ENCODE measurements at places on chromosomes 13 and 19. TPM values are rescaled to one million over a fixed set of nuclear protein-coding genes. Genes with fewer than 3 reads are reported as not detected.

DNA sequence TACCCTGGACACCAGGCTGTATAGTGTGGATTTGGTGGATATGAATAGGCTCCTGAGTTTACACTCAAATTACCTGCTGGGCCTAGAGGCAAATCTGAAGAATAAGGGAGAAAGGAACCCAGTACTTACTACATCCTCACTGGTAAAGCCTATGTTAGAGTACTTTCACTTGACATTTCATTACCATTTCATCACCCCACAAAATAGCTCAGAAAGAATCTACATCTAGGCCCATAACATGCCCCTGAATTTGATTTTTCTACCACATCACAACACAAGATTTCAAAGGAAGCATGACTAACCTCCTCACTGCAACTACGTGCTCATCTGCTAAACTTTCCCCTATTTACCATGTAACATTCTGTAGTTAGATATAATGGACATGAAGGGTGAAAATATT lies 43.3 kb downstream of the VWA8 start:
- no peak for DNase-seq

GRCh38 chr13:43022934-43023288 lies 475 bp upstream of the DNAJC15 start:
- no peak for DNase-seq

DNA sequence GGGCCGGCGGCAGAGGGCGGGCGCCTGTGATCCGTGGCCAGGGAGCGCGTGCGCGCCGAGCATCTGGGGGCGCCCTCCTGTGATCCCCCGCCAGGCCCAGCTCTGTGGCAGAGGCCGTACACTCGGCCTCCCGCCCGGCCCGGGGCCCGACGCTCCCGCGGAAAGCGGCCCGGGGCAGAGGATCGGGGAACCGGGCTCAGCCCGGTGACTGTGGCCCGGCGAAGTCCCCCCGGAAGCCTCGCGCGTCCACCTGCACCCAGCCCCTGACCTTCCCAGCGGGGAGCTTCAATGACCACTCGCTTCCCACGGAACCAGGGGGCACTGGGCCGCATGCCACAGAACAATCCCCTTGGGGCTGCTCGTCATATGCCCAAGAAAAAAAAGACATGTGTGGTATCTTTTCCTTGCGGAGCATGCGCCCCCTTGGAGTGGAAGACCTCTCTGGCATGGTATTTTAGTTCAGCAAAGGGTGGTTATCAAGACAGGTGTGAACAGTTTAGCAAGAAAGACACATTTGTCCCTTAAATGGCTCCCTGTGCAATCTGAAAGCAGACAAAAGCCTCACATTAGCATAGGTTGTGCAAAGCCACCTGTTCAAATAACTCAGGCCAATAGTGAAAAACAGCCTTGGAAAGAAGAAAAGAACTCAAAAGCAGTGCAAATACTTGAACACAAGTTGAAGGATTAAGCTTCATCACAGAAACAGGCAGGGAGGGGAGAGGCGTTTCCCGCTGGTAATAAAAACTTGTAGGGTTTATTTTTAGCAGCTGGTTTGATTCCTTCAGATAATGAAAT lies 290.9 kb upstream of the SOX21 start:
- peak; percentile 20 for DNase-seq

- DNase-seq, result no peak
These were observed 46.3 kb downstream of the SOX21 start for GRCh38 chr13:94666065-94666464.

GRCh38 chr19:55836340-55836739 lies at the start of gene NLRP4:
Gene NLRP4 (plus strand): TSS chr19:55836540. CDS start chr19:55852081, 15,541 bp downstream.
- no peak for DNase-seq

- DNase-seq, result no peak
These were observed 2.9 kb downstream of the NOTCH3 start for GRCh38 chr19:15197942-15198341.

GRCh38 chr19:17337675-17338432 lies 501 bp downstream of the GTPBP3 start:
- DNase-seq, result no peak

DNA sequence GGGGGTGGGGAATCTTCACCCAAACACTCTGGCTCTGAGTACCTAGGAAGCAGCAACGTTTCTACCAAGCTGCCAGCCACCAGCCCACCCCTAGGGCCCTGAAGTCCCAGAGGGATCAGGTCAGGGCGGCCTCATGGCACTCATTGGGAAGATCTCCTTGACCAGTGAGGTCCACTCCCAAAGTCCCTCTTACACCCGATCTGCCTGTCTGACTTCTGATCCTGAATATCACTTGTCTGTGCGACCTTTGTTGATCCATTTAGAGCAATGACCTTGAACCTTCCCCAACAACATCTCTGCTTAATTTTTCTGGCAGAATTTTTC lies 2.1 kb upstream of the GNA15 start:
- no peak for DNase-seq

DNA sequence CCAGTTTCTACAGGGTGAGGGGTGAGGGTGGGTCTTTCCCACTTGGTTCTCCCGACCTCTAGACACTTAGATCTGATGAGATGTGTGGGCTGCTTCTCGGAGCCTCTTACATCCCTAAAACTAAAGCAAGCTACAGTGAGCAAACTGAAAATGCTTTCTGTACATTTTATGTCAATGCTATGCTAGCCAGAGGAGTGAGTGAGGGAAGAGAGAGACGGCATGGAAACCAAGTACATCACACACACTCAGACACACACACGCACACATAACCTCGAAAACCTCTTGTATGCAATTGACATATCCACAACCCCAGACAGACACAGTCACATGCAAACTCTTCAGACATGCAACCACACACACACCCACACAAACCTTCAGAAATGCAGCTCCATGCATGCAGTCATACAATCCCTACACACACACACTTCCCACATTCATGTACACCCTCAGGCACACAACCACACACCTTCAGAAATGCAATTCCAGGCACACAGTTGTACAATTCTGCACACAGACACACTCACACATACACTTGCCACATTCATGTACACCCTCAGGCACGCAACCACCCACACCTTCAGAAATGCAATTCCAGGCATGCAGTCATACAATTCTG lies 1.4 kb downstream of the SLC1A6 start:
- no peak for DNase-seq

DNA sequence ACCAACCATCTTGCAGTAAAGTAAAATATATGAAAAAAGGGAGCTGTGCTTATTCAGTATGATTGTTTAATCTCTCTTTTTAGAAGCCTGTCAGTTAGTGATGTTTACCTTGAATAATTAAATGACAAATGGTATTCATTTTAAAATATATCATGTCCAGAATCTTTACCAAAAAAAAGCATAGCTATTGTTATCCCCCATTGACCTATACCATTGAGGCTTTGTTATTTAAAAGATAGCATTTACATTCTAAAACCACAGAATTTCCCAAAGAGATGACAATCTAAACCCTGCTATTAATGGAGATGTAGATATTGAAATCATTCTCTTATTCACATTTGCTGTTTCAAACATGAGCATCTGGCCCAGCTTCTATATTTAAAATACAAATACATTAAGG lies 2.2 kb downstream of the CNMD start:
- no peak for DNase-seq

GRCh38 chr19:50649433-50650391 lies at the start of gene C19orf81:
Gene C19orf81 (plus strand): TSS chr19:50649445. CDS start chr19:50649445, 0 bp downstream.
- DNase-seq, result no peak

- DNase-seq, result no peak
These were observed 12.1 kb downstream of the SERTM1 start for GRCh38 chr13:36685927-36686326.

GRCh38 chr19:46859637-46860124 lies 1.1 kb upstream of the ARHGAP35 start:
- DNase-seq, result no peak

DNA sequence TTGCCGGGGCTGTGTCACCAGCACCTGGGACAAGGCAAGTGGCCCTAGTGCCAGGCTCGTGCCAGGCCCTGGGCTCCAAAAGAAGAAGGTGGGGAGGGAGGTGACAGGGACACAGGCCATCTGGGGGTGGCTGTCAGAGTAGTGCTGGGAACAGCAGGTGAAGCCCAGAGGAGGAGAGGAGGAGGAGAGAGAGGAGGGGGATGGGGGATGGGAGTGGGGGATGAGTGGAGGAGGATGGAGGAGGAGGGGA lies 18.7 kb downstream of the LSM4 start:
- no peak for DNase-seq

- DNase-seq, result no peak
These were observed 10.0 kb downstream of the KCNC3 start for GRCh38 chr19:50319156-50319555.

DNA sequence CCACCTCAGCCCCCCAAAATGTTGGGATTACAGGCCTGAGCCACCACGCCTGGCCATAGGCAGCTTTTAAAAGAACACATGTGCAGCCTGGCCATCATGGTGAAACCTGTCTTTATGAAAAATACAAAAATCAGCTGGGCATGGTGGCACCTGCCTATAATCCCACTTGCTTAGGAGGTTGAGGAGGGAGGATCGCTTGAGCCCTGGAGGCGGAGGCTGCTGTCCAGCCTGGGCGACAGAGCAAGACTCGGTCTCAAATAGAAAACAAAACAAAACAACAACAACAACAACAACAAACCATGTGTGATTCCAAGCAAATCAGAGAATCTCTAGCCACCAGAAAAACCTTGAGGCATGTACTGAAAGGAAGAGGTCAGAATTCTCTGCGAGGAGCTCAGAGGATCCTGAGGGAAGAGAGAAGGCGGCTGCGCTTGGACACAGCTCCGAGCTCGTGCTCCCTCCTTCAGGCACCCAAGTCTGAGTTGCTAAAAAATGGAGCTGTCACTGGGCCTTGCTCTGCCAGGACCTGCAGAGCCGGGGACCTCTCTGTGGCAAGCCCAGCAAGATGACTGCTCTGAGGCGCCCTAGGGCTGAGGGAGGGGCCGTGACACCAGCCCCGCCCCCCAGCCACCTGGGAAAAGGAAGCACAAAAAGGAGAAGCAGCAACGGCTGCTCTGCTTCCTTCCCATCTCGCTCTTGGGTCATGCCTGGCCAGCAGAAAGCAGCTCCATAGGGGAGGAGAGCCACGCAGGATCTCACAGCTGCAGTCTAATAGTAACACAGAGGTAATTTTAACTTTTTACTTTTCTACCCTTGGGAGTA lies at the start of gene ARL11:
ARL11 (plus strand) TSS at position 677 of the 822 bp plus-strand sequence. CDS start 1,941 bp downstream, outside the sequence.
- peak; percentile 69 for DNase-seq

DNA sequence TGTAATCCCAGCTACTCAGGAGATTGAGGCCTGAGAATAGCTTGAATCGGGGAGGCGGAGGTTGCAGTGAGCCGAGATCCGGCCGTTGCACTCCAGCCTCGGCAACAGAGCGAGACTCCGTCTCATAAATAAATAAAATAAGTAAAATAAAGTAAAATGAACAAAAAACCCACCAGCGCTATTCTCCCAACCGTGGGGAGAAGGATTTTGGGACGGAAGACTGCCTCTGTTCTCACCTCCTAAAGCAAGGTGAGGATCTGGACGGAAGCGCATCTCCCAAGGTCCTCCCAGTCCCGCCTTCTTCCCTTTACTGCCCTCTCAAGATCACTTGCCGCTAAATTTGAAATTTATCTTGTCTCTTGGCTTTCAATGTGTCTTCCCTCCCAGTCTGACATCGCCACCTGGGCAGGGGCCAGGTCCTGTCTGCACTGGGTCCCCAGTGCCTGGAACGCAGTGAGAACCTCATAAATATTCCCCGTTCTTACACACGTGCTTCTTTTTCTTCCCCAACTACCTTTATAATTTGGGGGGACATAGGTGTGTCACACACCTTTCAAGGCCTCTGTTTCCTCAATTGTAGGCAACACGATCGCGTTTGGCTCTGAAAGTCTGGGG lies 1.2 kb upstream of the DNAJB1 start:
- no peak for DNase-seq

- DNase-seq, result no peak
These were observed 591.4 kb downstream of the FGF9 start for GRCh38 chr13:22262001-22262885.

DNA sequence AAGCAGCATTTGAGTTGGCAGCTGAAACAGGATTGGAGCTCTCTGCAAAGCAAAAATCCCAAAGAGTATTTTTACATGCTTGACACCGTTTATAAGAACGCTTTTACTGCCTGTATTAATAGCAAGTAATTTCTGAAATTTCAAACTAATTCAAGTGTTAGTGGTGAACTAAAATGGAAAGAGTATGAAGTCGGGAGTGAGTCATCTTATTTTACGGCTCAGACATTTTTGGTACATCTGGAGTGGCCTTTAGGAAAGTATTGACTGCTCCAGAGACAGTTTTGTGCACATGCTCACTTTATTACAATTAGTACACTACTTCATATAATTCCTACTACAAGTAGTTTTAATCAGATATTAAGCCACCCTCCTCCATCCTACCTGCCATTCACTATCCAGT lies 167.4 kb downstream of the SLITRK6 start:
- DNase-seq, result no peak

- DNase-seq, result no peak
These were observed 34.8 kb upstream of the SGCG start for GRCh38 chr13:23146006-23146405.

PSG1 gene
- polyA plus RNA-seq, result not detected

TSKS gene
- polyA plus RNA-seq, result 0.54 TPM

TMEM190 gene
- not detected for polyA plus RNA-seq

GRCh38 chr13:60035874-60036273 lies 127.9 kb downstream of the DIAPH3 start:
- no peak for DNase-seq

All from small intestine (tissue), 16 donors.